ENCODE measurements at places on chromosomes 6 and 20.

DNA sequence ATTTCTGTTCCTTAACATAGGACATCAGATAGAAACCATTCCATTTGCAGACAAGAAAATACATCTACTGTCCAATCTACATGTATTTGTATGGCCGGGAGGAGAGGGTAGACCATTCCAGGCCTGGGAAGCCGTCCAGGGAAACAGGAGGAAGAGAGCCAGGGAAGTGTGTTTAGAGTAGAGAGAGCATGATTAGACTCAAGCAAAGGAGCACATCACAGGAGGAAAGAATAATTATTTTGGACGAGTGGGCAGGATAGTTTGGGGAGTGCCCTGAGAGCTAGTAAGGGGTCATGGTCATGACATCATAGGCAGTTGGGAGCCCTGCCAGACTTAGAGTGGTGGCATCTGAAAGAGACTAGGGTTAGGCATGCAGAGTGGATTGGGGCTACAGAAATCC lies 250.0 kb downstream of the HIVEP2 start:
- DNase-seq = no peak

- DNase-seq = no peak
These were observed 67.1 kb downstream of the TFAP2A start for GRCh38 chr6:10347561-10348327.

- DNase-seq = no peak
These were observed 2.8 kb upstream of the NXT1 start for GRCh38 chr20:23347791-23348190.

- peak; percentile 43 for DNase-seq
These were observed 147.2 kb downstream of the DOK5 start for GRCh38 chr20:54622333-54623295.

DNA sequence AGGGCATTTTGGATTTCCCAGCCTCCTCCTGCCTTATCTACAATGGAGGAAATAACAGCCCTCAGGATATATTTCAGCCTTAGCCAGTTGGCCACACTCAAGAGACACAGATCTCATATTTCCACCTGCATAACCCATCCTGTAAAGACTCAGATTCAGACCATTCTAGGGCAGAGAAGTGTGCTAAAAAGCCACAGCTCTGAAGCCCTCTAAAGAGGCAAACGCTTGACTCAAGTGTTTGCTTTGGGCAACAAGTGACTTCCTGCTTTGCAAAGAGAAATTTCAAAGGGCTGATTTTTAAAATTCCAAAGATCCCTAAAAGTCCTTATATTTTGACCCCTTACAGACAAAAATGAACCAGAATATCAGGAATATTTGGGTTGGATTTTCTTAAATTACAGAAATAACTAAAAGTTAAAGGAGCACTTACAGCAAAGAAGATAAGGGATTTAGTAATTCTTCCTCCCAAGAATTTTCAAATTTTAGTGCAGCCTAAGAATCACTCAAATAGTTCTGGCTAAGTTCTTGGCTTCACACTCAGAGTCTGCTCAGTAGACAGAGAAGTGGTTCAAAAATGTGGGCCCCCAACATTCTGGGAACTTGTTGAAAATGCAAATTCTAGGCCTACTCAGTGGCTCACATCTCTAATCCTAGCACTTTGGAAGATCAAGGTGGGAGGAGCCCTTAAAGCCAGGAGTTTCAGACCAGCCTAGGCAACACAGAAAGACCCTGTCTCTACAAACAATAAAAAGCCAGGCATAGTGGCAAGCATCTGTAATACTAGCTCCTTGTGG lies 18.9 kb upstream of the ADGRF5 start:
- no peak for DNase-seq

GRCh38 chr6:166589337-166589731 lies 2.9 kb upstream of the RAMACL start:
- DNase-seq = no peak

DNA sequence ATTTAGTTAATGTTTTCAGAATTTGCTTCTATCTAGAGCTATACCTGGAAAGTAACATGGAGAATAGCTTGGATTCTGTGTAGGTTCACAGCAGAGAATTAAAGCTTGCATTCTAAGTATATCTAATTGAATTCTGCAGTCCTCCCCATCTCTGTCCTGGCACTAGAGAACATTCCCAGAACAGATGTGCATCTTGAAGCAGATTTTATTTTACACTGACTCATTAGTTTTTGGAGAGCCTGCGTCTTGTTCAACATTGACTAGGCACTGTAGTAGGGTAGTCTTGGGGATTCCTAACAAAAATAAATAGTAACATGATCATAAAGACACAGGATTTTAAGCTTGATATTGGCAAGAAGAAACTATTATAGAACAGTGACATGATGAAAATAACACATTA lies 36.2 kb upstream of the BAG2 start:
- DNase-seq = no peak

GRCh38 chr6:37994223-37994622 lies 174.7 kb downstream of the ZFAND3 start:
- DNase-seq = peak; percentile 39

GRCh38 chr6:106473812-106474211 lies 113.3 kb downstream of the CRYBG1 start:
- DNase-seq = no peak

- no peak for DNase-seq
These were observed 569.9 kb downstream of the CDH26 start for GRCh38 chr20:60528141-60528540.

DNA sequence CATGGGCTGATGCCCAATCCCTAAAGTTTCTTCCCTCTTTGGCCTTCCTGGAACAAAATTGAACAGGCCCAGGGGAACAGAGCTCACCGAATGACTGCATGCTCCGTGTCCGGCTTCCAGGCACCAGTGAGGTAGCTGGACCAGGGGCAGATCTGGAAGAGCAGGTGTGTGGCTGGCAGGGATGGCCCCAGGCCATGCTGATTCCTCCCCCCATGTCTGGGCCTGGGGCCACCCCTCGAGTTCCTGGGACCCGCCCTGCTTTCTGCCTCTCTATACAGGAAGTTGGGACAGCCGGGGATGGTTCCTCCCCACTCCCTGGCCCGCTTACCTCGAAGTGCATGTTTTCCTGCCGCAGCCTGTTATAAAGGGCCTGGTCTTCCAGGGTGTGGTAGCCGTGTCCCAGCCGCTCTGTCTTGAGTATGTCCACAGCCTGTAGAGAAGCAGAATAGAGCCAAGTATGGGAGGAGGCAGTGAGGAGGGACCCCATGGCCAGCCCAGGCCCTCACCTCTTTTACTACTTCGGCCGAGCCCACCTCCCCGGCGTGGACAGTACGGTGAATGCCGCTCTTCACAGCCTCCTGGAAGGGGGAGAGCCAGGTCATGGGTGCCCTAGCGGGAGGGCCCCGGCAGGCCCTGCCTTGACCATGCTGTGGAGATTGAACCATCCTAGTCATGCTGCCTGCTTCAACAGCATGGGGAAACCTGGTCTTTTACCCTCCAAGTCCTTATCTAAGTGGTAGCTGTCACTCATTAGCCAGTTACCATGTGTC lies 28.8 kb downstream of the ADA start:
- no peak for DNase-seq

Data from COLO829 (cell line).